ENCODE measurements at places on chromosomes 16 and 17.
A peak's percentile ranks its signal among the peaks of the same experiment; 100 is the strongest.

DNA sequence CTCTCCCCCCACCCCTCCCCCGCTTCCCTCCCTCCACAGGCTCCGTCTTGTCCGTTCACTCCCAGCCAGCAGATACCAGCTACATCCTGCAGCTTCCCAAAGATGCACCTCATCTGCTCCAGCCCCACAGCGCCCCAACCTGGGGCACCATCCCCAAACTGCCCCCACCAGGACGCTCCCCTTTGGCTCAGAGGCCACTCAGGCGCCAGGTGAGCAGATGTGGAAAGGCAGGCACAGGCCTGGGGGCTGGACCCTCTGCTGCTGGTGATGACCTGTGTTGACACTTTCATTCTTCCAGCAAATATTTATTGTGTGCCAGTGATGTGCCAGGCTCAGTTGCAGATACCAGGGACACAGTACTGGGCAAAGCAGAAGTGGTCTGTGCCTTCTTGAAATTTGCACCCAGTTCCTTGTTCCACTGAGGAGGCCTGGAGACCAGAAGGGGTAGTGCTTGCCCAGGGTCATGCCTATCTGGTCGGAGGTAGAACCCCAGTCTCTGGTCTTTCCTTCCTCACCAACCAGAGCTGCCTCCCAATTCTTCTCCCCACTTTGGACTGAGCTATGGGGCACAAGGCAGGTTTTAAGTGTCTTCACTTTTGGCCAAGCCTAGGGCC is 10.3 kb upstream of the ABCC3 start:
- no peak for DNase-seq

GRCh38 chr16:684071-684794 is at the start of gene JMJD8:
Gene JMJD8, minus strand, starts transcription at chr16:684334. Its CDS starts 15 bp downstream, at chr16:684319.
- DNase-seq = peak; percentile 96

- no peak for DNase-seq
These were observed 986 bp downstream of the SEBOX start for GRCh38 chr17:28363776-28364650.

GRCh38 chr17:47286198-47286914 is 32.7 kb downstream of the ITGB3 start:
- DNase-seq = peak; percentile 46

DNA sequence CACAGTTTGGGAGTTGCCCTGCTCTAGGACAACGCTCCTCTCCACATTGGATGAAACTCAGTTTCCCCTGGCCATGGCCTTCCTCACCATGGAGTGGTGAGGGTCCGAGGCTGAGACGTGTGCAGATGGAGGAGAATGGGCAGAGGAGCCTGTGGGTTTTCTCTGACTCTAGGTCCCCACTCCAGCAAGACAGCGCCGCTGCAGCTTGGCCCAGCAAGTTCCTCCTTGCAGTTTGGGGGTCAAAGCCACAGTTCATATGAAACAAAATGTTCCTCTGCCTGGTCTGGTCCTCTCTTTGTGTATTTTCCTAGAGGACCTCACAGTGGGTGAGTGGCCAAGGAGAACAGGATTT is 2.3 kb downstream of the C16orf54 start:
- DNase-seq = no peak

DNA sequence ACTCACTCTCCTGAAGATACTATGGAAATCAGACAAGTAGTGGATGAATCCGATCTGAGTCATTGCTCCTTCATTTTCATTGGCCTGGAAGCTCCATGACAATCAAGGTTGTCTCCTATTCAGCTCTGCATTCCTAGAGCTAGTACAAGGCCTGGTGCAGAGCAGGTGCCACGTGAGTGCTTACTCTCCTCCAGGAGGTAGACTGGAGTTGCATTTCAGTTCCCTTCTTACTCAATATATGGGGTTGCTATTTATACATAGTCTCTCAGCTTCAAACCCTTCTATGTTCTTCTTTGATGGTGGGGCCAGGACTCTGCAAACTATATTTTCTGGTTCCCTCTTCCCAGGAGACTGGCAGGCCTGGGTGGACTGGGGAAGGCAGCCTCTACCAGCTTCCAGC is 148.3 kb downstream of the ASIC2 start:
- DNase-seq = no peak

- no peak for DNase-seq
These were observed 13.2 kb upstream of the ITGA2B start for GRCh38 chr17:44402564-44403172.

Data from fibroblast of skin of back (primary cell).